Left renal cortex interstitium (tissue), 4 donors: ENCODE measurements at places on chromosomes 3 and 15.

GRCh38 chr3:160765211-160765610 is 9.2 kb downstream of the PPM1L start:
- no peak for DNase-seq

DNA sequence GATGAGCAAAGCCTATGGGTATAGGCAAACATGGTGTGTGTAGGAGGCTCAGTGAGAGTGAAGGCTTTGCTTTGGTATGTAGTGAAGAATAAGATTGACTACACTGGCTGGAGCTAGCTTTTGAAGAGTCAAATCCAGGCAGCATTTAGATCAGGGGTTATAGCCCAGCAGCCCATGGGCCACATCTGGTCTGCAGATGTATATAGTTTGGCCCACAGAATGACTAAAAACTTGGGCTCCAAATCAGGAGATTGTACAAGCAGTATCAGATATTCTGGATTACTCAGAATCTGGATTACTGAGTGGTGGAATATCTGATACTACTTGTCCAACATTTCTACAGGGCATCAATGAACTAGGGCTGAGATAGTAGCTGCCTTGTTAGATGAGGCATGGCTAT is 92.9 kb upstream of the FGF7 start:
- no peak for DNase-seq

DNA sequence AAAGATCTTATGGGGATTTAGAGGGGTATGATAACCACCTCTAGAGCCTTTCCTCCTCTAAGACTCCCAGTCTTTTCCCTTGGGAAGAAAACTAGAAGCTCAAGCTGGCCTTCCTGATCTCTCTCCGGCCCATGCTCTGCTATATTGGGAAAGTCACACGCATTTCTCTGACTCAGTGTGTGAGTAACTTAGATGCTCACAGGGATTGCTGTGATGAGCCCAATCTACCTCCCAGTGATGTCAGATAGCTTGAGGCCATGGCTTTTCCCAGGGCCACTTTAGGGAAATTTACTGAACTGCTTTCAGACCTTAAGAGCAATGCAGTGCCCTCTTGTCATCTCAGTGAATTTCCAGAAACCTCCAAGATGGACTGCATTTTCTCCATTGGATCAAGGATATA is 8.6 kb upstream of the ST8SIA2 start:
- no peak for DNase-seq

- no peak for DNase-seq
Observed at GRCh38 chr3:147529551-147529950, 120.4 kb downstream of the ZIC1 start.

DNA sequence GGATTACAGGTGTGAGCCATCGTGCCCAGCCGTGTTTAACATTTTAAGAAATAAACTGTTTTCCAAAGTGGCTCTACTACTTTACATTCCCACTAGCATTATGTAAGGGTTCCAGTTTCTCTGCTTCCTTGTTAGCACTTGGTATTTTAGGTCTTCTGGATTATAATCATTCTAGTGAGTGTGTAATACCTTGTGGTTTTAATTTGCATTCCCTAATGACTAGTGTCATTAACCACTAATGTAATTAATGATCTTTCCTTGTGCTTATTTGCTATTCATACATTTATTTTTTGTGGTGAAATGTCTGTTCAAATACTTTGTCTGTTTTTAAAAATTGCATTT is 30.7 kb downstream of the ARIH2 start:
- DNase-seq: no peak

DNA sequence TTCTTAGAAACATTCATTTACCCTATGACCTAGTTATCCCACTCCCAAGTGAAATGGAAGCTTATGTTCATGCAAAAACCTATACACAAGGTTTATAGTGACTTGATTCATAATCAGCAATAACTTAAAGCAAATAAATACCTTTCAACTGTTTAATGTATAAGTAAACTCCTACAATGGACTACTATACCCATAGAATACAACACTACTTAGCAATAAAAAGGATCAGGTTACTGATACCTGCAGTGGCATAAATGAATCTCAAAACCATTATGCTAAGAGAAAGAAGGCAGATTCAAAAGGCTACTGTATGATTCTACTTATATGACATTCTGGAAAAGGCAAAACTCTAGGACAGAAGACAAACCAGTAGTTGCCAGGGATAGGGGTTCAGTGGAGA is 8.3 kb upstream of the POLR2M start:
- no peak for DNase-seq
